ENCODE measurements at places on chromosomes 3 and 15.

DNA sequence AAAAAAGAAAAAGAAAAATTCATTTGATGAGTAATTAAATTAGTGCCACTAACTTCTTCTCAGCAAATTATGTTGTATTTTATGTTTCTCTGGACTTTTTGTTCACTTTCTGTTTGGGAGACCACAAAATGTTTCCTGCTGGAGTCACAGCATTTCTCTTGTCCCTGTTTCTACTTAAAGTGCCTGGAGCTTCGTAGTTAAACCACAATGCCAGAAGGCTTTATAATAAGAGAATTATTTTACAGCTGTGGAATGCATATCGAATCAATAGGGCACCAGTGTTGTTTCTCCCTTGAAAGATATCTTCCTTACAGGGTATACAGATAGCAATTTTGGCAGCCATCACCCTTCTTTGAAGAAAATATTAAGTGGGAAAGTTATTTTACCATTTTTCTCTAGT, 3.2 kb downstream of the DTWD1 start:
- no peak for DNase-seq

DNA sequence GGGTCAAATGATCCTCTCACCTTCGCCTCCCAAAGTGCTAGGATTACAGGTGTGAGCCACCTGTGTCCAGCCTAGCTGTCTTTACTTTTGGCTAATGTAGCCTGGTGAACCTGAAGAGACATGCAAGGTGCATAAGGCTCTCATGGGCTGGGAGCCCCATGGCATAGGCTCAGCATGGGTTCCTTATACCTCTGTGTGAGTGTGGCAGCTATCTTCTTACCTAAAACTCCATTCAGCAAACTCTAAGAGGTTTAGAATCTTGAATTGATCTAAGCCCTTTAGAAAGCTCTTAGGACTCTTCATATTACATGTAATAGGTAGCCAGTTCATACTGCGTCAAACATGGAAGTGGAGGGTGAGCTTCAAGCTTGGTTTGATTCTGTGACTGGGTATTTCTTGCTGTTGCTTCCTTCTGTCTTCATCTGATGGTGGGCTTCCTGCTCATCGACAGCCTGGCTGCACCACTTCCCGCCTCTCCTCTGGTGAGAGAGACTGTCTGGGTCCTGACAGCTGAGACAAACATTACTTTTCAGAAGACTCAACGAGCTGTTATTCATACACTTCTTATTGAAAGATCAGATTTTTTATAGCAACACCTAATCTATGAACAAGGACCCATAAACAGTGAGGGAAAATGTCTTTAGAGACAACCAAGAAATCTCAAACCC, 19.2 kb upstream of the TKT start:
- no peak for DNase-seq

- DNase-seq = no peak
Measured at GRCh38 chr15:49038382-49038781, 7.9 kb downstream of the SECISBP2L start.

DNA sequence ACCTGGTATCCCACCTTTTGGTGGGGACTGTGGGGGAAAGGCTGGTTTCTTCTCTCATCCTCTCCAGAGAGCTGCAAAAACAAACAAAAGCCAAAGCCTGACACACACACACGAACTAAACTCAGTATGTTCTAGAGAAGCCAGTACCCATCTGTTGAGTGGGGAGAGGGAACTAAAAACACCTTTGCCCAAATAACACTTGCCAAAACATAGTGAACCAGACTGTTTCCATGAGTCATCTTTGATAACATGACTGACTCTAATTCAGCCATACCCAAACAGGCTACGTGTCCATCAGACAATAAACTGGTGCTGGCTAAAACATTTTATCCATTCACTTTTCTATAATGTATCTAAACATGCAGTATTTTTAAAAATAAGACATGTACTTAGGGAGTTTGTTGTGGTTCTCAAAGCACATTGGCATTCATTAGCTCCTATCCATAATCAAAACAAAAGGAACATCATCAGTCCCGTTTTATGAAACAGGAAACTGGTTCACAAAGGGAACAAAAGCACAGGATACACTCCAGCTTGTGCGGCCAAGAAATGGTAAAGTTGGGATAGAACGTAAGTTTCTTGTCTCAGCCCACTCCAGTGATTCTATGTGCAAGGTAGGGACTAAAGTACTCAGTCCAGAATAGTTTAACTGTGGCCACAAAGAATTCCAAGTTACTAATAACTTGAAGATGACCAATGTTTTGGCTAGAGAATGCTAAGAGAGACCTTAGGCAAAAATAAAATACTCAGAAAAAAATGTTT, 16.1 kb downstream of the LYSMD2 start:
- DNase-seq = no peak

- DNase-seq = no peak
Measured at GRCh38 chr15:43492266-43492665, 690 bp downstream of the TP53BP1 start.

DNA sequence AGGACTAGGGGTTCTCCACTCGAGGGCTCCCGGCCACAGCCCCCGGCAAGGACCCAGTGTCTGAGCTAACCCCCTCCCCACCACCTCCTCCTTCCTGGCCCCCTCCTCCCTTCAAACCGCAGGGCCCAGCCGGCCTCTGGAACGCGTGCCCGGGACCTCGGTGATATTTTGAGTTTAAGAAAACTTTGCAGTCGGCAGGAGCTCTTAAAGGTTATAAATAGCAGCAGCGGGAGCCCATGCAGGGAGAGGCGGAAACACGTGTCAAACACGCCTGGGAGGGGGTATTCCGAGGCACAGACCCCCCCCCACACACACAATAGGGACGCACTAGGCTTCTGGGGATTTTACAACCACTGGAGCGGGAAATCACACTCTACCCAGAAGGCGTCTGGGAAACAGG, 3.1 kb upstream of the PTH1R start:
- no peak for DNase-seq

DNA sequence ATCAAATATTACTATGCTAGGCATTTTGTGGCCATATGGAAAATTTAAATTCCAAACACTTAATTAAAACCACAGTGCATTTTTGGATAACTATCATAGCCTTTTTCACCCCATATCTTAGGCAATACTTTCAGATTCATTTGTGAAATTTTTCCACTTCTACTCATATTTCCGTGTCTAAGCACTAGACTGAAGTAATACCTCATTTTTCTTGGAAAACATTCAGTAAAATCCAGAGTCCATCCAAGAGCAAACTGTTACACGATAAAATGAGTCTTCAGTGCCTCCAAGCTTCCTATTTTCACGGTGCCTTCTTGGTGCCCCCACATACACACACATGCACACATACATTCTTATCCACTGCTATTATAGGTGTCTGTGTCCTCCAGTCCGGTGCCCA, 845.9 kb downstream of the TBL1XR1 start:
- no peak for DNase-seq

GRCh38 chr3:55813268-55814097, 326.4 kb upstream of the WNT5A start:
- DNase-seq = no peak

DNA sequence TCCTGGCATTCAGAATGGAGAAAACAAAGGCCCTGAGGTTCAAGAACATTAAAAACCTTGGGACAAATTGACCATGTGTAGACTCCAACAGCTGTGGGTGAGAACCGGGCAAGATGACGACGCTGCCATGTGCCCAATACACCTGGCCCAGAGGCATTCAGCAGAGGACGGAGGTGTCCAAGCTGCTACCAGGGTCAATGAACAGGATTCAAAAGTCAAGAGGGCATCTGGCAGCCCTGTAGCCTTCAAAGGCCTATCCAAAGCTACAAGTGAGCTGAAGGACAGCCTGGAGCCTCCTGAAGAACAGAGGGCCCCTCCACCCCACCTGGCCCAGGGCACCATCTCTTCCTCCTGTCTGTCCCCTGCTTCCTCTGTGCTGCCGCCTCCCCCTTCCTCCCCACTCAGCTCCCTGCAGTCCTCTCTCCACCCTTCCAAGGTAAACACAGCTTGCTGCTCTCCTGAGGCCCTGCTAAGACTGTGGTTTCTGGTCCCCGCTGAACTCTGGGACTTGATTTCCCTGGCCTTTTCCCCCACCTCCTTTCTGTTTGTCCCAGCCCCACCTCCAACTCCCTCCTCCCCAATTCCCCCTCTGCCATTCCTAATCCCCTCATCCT, 57.5 kb downstream of the HMCES start:
- DNase-seq = no peak

GRCh38 chr3:5047764-5048419, 68.7 kb downstream of the BHLHE40 start:
- no peak for DNase-seq

GRCh38 chr3:157233923-157234322, 74.0 kb upstream of the CCNL1 start:
- DNase-seq = no peak

DNA sequence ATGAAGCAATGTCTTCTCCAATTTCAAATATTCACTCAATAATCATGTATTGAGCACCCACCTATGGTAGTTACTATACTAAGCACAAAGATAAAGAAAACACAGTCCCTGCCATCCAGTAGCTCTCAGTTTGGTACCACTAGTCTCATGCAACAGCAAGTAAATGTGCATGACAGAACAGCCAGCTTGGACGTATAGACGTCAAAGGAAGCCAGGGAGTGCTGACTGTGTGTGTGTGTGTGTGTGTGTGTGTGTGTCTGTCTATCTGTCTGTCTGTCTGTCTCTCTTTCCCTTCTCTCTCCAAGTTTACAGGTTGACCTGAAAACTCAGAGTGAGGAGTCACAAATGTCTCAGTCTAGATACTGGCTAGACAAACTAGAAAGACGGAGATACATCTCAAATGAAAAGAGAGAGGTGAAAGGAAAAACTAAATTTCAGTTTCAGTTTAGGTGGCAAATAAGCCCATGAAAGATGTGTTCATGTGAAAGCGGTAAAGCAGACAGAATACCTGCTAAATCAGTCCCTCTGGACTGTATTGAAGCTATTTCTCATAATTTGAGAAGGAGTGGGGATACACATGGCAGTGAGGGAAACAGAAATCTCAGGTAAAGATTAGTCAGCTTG, 141.1 kb upstream of the PTPRG start:
- no peak for DNase-seq

- DNase-seq = no peak
Measured at GRCh38 chr3:13715167-13715954, 164.5 kb downstream of the WNT7A start.

GRCh38 chr15:49650676-49651075, 29.8 kb downstream of the DTWD1 start:
- no peak for DNase-seq

- no peak for DNase-seq
Measured at GRCh38 chr3:141618103-141618910, 119.8 kb upstream of the RNF7 start.

DNA sequence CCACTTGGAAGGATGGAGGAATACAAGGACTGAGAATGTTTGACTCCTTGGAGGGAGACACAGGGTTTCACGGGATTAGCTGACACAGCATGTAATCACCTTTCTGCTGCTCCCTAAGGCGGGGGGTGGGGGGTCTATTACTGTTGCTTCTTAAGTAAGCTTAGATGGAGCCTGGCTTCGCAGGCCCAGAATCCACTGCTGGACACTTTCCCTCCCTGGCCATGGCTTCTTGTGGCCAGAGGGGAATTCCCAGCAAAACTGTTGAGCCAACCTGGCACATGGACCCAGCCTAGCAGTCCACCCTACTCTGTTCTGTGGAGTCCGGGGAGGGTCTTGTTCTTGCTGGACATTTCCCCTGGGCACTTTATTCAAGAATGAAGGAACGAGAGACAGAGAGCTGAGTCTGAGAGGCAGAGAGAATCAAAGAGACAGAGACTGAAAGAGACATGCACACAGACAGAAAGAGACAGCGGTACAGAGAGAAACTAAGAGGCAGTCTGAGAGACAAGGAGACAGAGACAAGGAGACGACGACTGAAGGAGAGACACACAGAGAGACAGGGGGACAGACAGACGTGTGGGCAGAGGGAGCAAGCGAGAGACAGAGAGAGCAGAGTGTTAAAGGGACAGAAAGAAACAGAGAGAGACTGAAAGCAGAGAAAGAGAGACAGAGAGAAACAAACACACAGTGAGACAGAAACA, 55.6 kb upstream of the DLG1 start:
- DNase-seq = no peak

DNA sequence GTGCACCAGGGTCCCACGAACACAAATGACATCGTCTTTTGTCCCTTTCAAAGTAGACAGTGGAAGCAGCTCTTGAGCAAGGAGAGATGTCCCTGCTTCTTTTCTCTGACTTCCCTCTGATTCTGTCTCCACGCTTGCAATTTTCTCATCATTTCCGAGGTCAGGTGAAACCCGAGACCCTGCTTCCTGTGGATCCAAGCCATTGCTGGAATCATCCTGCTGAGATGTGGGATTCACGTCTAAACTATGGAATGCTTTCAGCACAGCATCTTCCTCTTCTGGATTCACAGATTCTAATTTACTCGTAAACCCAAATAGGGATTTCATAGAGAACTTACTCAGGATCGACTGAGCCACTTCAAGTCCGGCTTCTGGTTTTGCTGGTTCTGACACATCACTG, 127.1 kb downstream of the FMN1 start:
- no peak for DNase-seq

GRCh38 chr3:21705769-21706168, 45.2 kb downstream of the ZNF385D start:
- DNase-seq = no peak

DNA sequence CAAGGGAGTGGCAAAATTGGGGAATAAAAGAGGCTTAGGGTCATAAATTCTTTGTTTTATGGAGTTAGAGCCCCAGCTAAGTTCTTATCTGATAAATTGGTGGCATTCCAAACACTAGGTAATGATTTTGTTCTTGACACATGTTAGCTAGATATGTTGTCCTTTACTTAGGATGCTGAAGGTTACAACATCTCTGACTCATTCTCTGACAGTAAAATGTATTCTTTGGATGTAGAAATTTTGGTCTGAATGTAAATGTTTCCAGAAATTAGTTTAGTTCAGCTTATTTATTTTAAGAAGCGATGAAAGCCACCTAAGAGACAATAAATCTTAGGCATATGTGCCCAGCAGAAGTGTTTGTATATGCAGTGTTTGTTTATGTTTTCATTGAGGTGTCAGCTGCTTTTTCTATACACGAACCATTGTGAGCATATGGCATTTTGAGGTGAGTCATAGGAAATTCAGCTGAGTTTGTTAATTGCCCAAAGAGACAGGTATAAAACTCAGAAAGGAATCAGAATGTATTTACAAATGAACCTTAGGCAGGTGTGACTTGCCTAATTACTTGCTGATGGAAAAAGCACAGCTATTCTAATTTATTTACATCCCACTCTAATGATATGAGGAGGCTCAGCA, 247.7 kb downstream of the AGBL1 start:
- no peak for DNase-seq

- DNase-seq = no peak
Measured at GRCh38 chr3:166274351-166275023, 437.3 kb upstream of the BCHE start.

- no peak for DNase-seq
Measured at GRCh38 chr15:83446417-83446816, 724 bp upstream of the SH3GL3 start.
